Esophagus squamous epithelium (tissue), 5 donors: ENCODE measurements at places on chromosomes 1 and 21. TPM values are rescaled to one million over a fixed set of nuclear protein-coding genes. Genes with fewer than 3 reads are reported as not detected.

- no peak for DNase-seq
These were observed 81.8 kb downstream of the LAMC2 start for GRCh38 chr1:183267646-183268431.

DNA sequence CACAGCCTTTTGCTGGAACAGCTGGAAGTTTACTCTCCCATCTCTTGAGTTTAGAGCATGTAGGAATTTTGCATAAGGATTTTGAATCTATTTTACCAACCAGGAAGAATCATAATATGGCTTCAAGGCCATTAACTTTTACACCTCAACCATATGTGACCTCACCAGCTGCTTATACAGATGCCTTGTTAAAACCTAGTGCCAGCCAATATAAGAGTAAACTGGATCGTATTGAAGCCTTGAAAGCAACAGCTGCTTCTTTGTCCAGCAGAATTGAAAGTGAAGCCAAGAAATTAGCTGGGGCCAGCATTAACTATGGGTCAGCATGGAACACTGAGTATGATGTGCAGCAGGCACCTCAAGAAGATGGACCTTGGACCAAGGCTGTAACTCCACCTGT lies 65.4 kb downstream of the CEP350 start:
- DNase-seq, result no peak

Gene PRR9
- total RNA-seq, result not detected

Gene KCNQ4
- total RNA-seq, result 0.83 TPM

DNA sequence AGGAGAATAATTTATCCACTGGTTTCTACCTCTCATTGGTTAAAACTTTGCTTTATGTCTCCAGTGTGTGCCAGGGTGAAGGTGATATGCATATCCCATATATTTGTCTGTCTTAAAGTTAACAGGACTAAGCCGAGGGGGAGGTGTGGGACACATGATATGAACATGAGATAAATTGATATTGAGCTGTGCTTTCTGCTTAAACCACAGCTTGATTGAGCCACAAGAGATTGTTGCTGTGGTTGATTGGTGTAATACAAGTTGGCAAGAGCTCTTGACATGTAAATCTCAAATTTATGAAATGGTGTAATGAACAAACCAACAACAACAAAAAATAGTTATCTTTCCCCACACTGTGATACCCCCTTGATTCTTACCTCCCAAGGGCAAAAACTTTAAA lies 1295.5 kb upstream of the NCAM2 start:
- no peak for DNase-seq

Gene PTCH2
- total RNA-seq, result 0.09 TPM

Gene ILDR2
- 0.21 TPM for total RNA-seq

- DNase-seq, result no peak
These were observed 17.0 kb upstream of the ADAR start for GRCh38 chr1:154624746-154625643.

- no peak for DNase-seq
These were observed 4.1 kb upstream of the ACTA1 start for GRCh38 chr1:229438021-229438420.

Gene KCND3
- total RNA-seq, result 6.0 TPM

Gene ZC3H12A
- 11.6 TPM for total RNA-seq
